ENCODE measurements at places on chromosomes 1 and 21.

- DNase-seq: no peak
Measured at GRCh38 chr1:40161888-40162397, 756 bp downstream of the RLF start.

DNA sequence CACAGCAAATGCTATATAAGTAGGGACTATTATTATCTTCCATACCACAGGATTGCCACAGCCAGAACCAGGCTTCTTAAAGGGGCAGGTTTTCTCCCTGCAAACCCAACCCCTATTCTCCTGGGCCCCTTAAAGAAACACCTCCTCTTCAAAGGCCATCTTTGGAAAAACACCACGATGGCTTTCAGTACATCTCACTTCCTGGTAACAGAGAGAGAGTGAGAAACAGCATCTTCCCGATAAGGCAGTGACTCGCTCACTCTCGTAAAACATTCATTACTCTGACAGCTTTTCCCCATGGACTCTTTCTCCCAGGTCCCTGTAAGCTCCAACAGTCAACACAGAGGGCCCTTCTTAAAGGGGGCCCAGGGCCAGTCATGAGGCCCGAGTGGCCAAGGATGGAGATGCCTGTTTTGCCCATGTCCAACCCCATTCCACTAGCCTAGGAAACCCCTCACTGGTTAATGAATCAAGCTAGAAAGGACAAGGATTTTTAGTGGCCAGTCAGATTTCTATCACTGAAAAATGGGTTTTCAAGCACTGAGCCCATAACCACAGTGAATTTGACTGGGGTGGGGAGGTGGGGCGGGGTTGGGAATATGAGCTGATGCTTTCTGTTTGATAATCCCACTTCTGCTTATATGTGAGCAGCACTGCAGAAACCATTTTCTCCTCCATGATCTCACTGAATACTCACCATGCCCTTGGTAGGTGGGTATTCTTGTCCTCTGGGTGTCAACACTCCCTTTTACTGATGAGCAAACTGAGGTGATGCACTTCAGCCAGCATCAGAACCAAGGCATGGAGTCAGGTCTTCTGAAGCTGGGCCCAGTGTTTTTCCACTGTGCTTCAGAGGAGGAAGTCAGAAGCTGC lies 3.6 kb upstream of the NAV1 start:
- no peak for DNase-seq

DNA sequence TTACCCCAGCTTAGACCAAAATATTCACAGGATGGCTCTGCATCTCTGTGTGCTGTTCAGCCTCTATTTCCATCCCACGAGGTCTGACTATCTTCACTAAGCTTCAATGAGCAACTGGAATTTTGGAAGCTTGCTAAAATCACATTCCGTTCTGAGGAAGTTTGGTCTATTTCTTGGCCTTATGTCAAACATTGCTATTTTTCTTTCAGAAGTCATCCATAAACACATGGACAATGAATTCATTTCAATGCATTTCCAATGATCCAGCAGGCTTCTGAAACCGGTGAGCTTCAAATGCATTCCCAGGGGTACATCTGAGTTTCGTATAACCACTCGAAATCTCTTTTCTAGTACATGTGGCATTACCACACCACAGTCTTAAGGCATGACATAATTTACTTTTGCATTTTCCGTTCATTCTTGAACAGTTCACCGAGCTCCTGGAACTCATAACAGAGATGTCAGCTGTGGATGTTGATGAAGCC lies 294.1 kb upstream of the KAZN start:
- no peak for DNase-seq

- peak; percentile 82 for DNase-seq
Measured at GRCh38 chr1:36155408-36156328, at the start of gene MAP7D1. Gene MAP7D1, plus strand, starts transcription at chr1:36156160. Its CDS starts 258 bp downstream, at chr1:36156418.

- no peak for DNase-seq
Measured at GRCh38 chr1:227490001-227490400, 73.4 kb upstream of the ZNF678 start.

DNA sequence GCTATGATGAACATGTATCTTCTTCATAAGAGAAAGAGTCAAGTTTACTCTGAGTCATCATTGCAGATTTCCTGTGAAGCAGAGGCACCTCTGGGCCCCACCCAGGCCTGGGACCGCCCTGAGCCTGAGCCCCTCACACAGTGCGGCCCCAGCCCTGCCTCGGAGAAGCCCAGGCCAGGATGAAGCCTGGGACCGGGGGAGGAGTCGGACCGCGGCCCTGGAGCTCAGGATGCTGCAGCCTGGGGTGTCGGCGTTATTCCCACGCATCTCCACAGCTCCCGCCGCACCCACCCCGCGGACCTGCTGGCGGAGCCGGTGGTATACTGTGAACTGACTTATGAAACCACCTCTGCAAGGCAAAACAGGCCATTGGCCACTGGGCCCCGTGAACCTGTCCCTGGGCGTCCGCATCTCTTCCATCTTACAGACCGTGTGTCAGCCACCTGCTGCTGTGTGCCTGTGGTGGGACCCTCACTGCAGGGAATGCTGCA lies 2.4 kb upstream of the COL6A1 start:
- DNase-seq: no peak

DNA sequence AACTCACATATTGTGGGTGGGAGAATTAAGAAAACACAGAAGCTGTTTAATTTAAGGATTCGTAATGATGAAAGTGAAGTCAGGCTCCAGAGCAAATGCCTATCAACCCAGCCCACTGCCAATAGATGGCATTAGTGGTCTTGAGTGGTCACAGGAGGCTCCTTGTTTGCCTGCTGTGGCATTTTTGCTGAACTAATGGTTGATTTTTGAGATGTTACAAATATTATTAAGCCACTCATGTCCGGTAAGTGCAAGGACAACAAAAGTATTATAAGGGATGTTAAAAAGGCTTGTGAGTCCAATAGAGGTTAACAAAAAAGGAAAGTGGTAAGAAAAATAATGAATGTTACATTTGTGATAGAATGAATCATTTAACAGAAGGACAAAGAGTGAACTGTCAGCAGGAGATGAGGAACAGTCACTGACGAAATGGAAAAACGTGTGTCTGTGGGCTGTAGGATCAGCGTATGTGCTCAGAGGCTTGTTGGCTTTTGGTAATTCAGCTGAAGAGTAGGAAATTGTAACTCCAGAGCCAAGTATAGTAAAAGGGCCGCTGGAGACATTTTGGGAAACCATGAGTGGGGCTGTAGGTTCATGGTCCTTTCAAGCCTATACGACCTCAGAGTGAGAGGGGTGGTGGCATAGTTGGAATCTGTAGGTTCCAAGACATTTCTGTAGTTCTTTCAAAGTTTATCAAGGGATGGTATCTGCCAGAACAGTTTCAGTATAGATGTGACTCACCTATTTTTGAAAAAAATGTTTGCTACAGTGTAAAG lies 11.2 kb downstream of the SFT2D2 start:
- no peak for DNase-seq

GRCh38 chr1:97352936-97353382 lies 567.9 kb downstream of the DPYD start:
- DNase-seq: no peak

GRCh38 chr1:204357551-204358490 lies 1.9 kb downstream of the PLEKHA6 start:
- DNase-seq: no peak

DNA sequence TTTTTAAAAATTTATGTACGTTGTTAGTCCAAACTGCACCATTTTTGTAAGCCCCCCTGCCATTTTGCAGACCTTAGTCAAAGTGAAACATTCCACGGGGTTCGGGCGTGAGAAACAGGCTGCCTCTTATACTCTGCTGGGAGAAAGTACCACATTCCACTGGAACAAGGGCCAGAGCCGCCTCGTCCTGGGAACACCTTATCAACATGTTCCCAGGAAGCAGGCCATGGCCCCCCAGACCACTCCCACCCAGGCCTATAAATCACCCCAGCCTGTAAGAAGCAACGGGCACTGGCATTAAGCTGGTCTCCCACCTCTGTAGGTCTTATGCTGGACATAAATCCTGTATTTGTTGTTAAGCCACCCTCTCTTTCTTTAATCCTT lies 854 bp upstream of the ZRANB2 start:
- DNase-seq: no peak

DNA sequence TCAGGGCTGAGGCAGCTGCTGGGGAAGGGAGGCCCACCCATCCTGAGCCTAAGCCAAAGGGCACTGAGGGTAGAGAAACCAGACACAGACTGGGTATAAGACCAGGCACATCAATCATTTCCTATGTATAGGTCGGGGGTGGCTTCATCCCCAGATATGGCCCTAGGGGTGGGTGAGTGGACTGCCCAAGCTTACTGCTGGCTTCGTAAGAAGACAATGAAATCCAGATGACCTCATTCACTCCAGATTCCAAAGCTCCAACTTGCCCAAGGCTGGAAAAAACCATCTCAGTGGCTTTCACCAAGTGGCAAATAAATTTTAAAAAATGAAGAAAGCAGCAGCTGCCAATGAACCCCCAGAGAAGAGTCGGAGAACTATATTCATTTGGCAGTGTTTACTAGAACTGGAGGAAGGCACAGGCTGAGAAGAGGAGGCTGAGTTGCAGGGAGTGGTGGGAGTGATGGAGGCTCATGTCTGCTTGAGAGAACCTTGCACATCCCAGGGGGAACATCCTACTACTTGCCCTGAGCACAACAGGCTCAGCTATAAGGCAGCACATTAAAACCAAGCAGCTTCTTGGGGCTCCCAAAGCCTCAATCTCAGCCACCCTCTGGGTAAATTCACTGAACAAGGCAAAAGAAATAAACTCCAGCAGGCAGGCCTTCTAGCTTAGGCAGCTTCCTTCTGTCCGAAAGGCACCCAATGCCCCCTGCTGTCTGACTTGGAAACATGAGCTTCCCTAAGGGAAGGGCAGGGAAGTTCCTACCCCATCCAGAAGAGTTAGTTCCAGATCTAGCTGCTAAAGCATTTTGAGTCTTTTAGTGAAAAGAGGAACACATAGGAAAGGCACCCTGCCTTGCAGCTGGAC lies 14.1 kb downstream of the PEA15 start:
- DNase-seq: no peak

- DNase-seq: no peak
Measured at GRCh38 chr1:240844486-240844885, 232.5 kb upstream of the GREM2 start.

DNA sequence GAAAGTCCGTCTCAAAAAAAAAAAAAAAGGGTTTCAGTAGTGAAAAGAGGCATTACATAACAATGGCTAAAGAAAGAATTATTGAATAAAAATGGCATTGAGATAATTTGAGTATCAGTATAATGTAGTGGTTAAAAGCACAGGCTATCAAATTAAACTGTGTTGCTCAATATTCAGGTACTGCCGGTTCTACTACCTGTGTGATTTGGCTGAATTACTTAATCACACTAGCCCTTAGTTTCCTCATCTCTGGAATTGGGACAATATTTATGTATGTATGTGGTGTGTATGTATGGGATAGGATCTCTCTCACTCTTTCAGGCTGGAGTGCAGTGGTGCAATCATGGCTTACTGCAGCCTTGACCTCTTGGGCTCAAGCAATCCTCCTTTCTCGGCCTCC lies 56.1 kb upstream of the TEKT2 start:
- DNase-seq: no peak

DNA sequence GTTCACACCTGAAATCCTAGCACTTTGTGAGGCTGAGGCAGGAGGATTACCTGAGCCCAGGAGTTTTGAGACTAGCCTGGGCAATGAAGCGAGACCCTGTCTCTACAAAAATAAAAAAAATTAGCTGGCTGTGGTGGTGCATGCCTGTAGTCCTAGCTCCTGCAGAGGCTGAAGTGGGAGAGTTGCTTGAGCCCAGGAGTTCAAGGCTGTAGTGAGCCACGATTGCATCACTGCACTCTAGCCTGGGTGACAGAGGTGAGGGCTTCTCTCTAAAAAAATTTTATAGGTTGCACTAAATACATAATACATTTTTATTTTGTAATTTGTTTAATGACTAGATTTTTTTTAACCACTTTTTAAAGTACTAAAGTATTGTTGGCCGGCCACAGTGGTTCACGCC lies 6.1 kb downstream of the PARK7 start:
- no peak for DNase-seq

DNA sequence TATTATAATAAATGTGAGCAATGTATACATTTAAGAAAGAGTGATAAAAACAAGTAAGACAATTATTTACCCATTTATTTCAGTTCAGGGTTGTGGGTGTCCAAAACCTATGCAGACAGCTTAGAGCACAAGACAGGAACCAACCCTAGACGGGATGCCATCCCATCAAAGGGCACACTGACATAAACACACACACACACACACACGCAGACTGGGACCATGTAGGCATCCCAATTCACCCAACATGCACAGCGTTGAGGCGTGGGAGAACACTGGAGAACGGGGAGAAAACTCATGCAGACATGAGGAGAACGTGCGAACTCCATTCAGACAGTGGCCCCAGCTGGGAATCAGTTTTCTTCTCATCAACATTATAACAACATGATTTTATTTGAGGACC lies 274.7 kb downstream of the USP25 start:
- DNase-seq: no peak

- no peak for DNase-seq
Measured at GRCh38 chr1:204417074-204417997, 5.7 kb upstream of the PPP1R15B start.

- no peak for DNase-seq
Measured at GRCh38 chr1:109785446-109786111, 21.9 kb upstream of the EPS8L3 start.

DNA sequence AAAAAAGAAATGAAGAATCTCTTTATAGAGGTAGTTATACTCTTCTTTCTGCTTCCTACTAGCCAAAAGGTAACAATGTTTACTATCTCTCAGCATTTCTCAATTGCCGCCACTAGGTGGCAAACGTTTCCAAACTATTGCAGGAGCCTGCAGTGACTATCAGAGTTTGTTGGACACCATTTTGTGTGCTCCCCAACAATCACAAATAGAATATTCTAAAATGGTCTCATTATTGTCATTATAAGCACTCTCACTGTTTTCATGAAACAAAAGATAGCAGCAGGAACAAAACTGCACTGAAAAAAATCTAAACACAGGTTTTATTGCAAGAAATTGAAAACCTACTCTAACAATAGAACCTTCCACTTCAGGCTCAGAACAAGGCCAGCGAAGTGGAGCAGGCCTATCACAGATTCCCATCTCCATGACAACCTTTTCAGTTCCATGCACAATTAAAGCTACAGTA lies 83.9 kb upstream of the PLPPR4 start:
- DNase-seq: peak; percentile 64

GRCh38 chr1:34290831-34291230 lies 114.1 kb downstream of the C1orf94 start:
- DNase-seq: no peak

DNA sequence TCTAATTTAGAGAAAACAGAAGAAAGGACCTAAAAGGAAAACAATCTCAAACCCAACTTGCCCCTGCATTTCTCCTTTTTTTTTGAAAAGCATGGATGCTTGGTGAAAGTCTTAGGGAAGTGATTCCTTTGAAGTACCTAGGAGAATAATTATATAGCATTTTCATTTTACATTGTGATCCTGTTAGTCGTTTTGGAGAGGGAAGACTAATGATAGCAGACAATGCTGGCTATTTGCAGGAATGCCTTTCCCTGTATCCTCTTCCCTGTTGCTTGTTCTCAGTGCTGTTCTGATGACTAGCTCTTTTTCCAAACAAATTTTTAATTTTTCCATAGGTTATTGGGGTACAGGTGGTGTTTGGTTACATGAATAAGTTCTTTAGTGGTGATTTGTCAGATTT lies 53.9 kb downstream of the LAMC1 start:
- DNase-seq: no peak

Measured in NCI-H1436 (cell line).